ENCODE measurements at places on chromosomes 3 and 15. TPM values are rescaled to one million over a fixed set of nuclear protein-coding genes. Genes with fewer than 3 reads are reported as not detected.
A peak's percentile ranks its signal among the peaks of the same experiment; 100 is the strongest.

- no peak for DNase-seq
Observed at GRCh38 chr15:70243686-70244540, 146.2 kb upstream of the TLE3 start.

- no peak for DNase-seq
Observed at GRCh38 chr15:51161491-51162220, 67.0 kb upstream of the TNFAIP8L3 start.

The COLQ gene
- total RNA-seq = 10.2 TPM

- peak; percentile 69 for DNase-seq
Observed at GRCh38 chr3:146277953-146278631, 27.2 kb upstream of the PLSCR4 start.

The MNS1 gene
- total RNA-seq = 2.3 TPM

The LEKR1 gene
- 3.7 TPM for total RNA-seq

Data from tibial nerve (tissue), 4 donors.